B cell (primary cell): ENCODE measurements at places on chromosomes 6 and 20. TPM values are rescaled to one million over a fixed set of nuclear protein-coding genes. Genes with fewer than 3 reads are reported as not detected.

Gene SIRPB2
- polyA plus RNA-seq: 0.51 and 0.85 TPM in 2 replicates

Gene PYGB
- 21.9 and 22.5 TPM in 2 replicates for polyA plus RNA-seq

Gene ZBTB24
- polyA plus RNA-seq: 10.6 and 12.5 TPM in 2 replicates

Gene SPEF1
- polyA plus RNA-seq: not detected in 2 replicates

Gene LINC00237
- polyA plus RNA-seq: 0.07 TPM in 1 of 2 replicates, not detected in the other

Gene BPI
- 0.10 and 0.13 TPM in 2 replicates for polyA plus RNA-seq
